Left renal cortex interstitium (tissue), 4 donors: ENCODE measurements at places on chromosomes 7 and 10. TPM values are rescaled to one million over a fixed set of nuclear protein-coding genes. Genes with fewer than 3 reads are reported as not detected.

GRCh38 chr7:120256344-120257070 lies 16.5 kb upstream of the KCND2 start:
- no peak for DNase-seq

DNA sequence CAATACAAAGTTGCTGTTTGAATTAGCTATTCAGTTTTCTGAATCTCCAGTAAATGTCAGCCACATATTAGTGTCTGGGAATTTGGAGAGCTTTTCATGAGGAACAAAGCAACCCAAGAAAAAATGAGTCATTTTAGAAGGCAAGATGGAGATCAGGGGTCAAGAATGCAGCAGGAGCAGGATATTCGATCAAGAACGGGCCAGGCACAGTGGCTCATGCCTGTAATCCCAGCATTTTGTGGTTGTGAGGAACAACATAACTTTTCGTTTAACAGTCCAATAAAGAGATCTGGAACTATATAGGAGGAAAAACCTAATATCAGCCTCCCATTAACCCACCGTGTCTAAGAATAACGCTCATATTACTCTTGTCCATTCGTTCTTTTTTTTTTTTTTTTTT lies 600.5 kb downstream of the MAGI2 start:
- DNase-seq, result no peak

GRCh38 chr7:120738816-120739215 lies 119.1 kb downstream of the TSPAN12 start:
- DNase-seq, result no peak

The TMEM184A gene
- polyA plus RNA-seq, result 9.0 TPM

GRCh38 chr7:66076462-66077329 lies 1.1 kb downstream of the ASL start:
- no peak for DNase-seq

The LIPJ gene
- polyA plus RNA-seq, result 0.17 TPM

- no peak for DNase-seq
Measured at GRCh38 chr10:103062854-103063590, 130.1 kb downstream of the NT5C2 start.

The INSIG1 gene
- polyA plus RNA-seq, result 24.7 TPM

The NPY4R gene
- not detected for polyA plus RNA-seq

The HOXA6 gene
- 59.3 TPM for polyA plus RNA-seq

GRCh38 chr10:68166871-68167585 lies 57.7 kb downstream of the MYPN start:
- DNase-seq, result no peak

DNA sequence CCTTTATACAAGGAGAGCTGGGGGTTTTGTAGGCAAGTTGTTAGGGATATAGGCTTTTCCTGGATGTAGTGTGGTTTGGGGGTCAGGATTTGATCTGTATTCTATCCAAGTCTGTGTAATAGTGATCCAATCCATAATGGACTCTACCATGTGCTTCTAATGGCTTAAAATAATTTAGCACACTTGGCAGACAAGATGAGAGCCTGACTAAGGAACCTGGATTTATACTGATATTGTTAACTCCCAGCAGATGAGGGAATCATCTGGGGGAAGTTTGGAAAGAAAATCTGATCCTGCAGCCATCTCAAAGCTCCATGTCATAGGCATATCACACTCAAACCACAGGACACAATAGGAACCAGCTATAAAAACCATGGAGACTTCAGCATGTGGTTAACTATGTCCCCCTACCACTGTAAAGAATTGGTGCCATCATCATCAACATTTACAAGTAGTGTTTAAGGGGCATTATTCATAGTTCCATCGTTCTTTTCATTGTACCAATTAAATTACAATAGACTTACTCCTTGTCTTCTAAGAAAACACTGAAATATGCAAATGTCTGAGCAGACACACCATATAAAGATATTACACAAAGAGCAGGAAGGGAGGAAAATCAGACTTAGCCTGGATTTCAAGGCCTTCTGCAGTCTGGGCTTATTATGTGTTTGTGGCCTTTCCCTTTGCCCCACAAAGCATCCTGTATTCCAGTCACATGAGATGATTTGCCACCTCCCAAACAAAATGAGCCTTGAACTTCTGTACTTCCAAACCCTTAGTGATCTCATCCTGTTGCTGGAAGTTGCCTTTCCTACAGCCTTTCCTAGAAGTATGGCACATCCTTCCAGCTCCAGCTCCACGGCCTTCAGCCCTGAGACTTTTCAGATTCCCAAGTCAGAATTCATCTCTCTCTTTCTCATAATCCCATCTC lies 22.5 kb upstream of the HPS1 start:
- DNase-seq, result no peak

- no peak for DNase-seq
Measured at GRCh38 chr7:25012254-25012653, 32.3 kb upstream of the OSBPL3 start.

The CYTH3 gene
- 40.7 TPM for polyA plus RNA-seq

GRCh38 chr10:128898916-128899195 lies 568.2 kb upstream of the MGMT start:
- DNase-seq, result no peak

- no peak for DNase-seq
Measured at GRCh38 chr10:128110339-128110738, 15.9 kb downstream of the MKI67 start.

DNA sequence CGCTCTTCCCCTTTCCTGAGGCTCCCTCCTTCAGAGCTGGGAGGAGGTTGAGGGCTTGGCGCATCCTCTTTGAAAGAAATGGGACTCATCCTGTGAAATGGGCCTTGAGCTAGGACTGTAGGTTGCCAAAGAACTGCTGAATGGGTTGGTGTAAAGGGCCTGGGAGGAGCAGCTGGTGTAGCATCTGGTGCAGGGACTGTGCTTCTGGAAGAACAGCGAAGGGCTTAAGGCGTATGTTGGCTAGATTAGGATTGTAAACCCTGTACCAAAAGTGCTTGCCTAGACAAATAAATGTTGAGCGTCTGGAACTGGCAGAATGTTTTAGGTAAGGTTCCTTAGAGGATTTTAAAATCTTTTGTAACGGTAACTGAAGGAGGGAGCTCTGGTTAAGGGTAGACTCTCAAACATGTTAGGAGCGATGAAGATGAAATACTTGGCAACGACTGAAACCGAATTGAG lies 563 bp downstream of the STAM start:
- DNase-seq, result no peak

- DNase-seq, result no peak
Measured at GRCh38 chr7:143384148-143384547, 3.0 kb downstream of the ZYX start.

- no peak for DNase-seq
Measured at GRCh38 chr7:43392638-43393330, 190.1 kb upstream of the STK17A start.

DNA sequence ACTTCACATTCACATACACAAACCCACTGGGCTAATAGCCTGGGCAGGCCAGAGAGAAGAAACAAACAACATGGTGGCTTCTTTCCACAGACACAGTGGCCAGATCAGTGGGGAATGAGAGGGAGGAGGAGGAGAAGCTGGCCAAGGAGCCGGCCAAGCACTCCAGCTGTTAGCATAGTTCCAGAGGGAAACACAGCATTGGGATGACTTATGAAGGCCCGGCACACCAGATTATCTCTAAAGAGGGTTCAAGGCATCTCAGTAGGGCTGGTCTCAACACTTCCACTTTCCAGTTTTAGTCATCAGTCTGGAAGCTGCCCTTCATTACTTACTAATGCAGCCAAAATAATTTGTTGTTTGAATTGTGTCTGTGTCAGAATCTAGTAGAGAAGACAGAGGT lies 42.1 kb upstream of the GPR26 start:
- no peak for DNase-seq

DNA sequence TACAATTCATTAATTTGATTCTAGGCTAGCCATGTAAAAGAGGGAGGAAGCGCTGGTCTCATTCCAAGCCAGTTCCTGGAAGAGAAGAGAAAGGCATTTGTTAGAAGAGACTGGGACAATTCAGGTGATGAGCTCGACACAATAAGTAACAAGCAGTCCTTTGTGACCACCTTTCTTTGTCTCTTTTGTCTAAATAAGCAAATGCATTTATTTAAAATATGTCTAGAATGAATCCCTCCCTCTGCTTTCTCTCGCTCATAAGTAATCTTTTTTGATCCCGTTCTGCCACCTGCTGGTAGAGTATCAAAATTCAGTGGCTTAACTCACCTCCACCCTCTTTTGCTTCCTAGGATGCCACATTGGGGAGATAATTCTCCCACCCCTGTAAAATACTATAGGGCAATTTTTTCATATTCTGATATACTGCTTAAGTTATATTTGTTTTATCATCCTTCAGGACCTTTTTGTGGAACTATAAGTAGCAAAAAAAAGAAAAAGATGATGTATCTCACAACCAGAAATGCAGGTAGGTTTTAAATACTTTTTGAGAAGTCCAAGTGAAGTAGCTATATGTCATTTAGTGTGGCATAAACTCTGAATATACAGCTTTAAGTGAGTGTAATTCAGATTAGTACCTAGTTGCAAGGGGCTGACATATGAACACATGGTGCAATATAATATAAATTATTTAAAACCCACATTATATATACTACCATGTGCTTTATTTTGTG lies 91.5 kb downstream of the GSDME start:
- DNase-seq, result peak; percentile 18

GRCh38 chr7:14776266-14776665 lies 126.3 kb downstream of the DGKB start:
- DNase-seq, result no peak

DNA sequence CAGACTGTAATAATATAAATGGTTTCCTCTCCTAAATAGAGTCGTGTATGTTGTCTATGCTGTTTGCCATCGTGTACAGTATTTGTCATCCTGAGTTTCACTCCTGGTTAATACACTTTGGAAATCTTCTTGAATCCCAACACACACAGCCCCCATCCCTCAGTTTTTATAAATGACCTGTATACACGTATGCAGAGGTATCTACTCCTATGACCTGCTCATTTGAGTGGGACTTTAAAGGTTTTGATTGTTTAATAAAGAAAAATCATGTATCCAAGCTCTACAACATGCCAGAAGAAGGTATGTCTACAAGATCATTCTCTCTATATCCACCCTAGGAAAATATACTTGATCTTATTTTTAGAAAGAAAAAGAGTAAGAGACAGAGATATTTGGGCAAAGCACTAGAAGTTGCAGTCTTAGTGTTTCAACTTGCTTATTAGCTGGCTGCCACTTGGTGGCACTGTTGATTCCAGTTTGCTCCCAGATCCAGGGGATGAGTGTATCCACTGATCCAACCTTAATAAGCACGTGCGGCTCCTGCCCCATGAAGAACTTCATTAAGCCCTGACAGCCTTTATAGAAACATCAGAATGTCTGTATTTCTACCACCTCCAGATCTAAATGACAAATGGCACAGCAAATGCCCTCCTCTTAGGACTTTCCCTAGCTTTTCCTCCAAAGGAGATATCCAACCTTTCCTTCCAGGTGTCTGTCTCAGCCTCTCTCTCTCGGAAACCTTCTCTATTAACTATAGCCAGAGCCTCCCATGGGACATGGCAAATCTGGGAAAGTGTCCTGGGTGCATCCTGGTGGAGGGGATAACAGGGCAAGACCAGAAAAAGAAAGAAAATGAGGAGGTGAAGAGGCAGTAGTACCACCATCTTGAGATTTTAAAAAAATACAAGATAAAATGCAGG lies 181.6 kb upstream of the NEBL start:
- peak; percentile 28 for DNase-seq

DNA sequence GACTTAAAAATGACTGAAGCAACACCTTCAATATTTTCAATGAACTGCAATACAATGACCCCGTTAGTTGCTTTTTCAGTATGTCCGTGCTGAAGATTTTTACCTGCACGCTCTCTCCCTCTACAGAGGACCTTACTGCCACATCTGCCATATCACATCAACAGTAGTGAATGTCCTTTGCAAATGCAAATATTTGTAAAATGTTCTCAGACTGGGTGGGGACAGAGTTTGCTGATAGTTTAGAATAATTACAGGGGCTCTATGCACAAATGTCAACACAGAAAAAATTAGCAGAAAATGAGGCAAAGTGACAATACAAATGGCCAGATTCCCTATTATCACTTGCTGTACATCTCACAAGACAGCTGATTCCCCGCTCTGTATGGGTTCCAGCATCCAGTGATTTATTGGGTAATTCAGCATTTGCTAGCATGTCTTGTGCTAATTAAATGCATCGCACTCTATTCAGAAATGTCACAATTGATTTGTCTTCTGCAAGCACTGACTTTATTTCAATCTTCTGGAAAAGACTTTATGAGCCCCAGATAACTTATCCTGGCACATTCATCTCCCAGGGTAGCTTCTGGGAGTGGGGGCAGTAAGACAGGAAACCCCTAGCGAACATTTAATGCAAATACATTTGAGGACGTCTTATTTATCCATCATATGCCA lies 69.1 kb upstream of the PTER start:
- no peak for DNase-seq

GRCh38 chr7:100827330-100828226 lies at the start of gene EPHB4:
Gene EPHB4, minus strand, starts transcription at chr7:100827523. Its CDS starts 493 bp downstream, at chr7:100827030.
- DNase-seq, result peak; percentile 77

GRCh38 chr7:73860859-73861258 lies at the start of gene TMEM270:
Gene TMEM270, plus strand, starts transcription at chr7:73861159. Its CDS starts 36 bp downstream, at chr7:73861195.
- no peak for DNase-seq

The NUDCD3 gene
- polyA plus RNA-seq, result 90.9 TPM

The LRIT1 gene
- polyA plus RNA-seq, result not detected

The SLC26A3 gene
- polyA plus RNA-seq, result 0.17 TPM

DNA sequence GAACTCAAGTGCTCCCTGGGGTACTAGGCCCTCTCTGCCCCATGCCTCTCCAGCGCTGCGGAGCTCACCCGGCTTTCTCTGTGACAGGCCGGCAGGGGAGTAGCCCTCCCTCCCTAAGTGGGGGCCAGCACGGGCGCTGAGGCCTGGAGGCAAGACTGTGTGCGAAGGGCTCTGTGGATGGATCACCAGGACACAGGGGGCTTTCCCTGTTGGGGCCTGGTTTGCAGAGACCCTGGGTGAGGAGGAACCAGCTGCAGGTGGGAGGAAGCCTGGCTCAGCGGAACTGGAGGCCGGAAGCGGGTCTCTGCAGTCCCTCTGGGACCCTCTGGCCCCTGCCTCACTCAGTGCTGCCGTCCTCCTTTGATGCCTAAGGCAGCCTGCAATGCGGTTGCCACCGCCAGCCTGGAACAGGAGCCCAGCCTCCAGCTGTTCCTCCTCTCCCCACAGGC lies 106.0 kb downstream of the CYTH3 start:
- DNase-seq, result no peak

The RHOBTB1 gene
- 89.5 TPM for polyA plus RNA-seq

DNA sequence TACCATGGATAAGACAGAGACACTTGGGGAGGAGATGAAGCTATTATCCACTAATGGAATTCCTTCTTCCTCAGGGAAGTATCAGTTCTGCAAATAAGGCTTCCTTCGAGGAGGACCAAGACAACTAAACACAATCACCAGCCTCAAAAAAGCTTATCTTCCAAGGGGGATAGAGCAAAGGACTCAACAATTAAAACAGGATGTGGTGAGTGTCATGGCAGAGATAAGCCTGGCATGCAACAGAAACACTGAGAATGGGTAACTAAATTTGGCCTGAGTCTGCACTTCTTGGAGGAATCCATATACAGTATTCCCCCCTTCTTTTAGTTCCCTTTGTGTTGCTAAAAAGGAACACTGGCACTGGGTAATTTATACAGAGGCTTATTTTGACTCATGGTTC lies 1285.2 kb downstream of the GATA3 start:
- no peak for DNase-seq

- peak; percentile 47 for DNase-seq
Measured at GRCh38 chr7:20330928-20331909, 519 bp downstream of the ITGB8 start.
